ENCODE measurements at places on chromosomes 7 and 10.

DNA sequence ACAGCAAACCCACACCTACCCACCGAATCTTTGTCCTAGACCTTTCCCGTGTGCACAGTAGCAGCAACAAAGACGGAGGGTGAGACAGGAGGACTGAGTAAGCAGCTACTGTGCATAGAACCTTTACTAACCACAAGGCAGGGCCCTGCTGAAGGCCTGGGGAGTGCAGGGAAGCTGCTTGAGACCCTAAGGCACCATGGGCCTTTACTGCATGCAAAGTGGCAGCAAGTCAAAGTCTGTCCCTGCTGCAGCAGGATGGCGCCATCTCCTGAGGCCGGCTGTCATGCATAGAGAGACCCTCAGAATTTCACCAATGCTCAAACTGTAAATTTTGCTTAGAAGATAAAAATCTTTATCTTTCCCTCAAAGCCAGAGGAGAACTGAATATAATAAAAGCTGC is 610.5 kb downstream of the ACTR3B start:
- no peak for DNase-seq

DNA sequence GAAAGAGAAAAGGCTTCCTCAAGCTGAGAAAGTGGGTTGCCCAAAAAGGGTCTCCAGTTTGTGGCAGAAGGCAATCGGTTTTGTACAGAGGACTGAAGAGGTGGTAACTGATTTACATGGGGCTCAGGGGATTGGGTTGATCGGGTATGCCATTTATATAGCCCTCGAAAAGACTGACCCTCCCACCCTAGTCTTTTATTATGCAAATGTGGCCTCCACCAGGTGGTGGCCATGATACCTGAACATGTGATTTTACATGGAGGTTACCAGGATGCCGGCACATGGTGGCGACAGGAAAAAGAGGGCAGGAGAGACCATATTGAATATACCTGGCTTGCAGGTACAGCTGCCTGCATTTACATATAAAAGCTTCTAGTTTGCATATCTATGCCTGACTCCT is 36.7 kb downstream of the ATE1 start:
- DNase-seq, result no peak

DNA sequence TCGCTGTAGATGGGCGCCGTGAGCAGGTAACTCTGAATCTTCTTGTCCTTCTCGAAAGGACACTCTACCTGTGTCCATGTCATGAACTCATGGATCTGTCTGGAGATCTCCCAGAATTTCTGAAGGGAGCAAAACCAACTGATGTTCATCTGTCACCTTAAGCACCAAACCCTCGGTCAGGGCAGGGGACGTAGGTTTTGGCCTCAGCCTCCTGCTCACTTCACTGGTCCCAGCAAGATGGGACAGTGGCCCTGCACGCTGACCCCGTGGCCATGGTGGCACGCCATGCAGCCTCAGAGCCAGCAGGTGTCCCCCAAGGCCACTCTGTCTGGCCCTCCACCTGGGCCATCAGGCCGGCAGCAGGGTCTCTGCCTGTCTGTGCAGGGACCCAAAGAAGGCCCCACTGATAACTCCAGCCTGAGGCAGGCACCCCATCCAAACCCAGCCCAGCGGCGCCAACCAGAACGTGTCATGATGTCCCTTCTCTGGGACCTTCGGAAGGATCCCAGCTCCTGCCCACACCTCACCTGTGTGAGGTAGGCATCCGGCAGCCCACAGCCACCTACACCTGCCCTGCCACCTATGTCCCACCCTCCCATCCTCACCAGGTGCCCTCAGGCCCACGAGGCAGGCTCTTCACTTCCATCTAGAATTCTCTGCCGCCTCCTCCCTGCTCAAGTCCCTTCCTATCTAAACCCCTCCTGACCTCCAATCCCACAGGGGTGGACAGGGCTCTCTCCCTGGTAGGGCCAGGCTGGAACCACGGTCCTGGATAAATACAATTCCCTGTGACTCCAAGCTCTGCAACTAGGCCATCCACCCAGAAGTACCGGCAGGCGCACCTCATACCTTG is 59.0 kb downstream of the CSGALNACT2 start:
- DNase-seq, result no peak

- no peak for DNase-seq
Observed at GRCh38 chr10:44282626-44283300, 102.1 kb downstream of the CXCL12 start.

DNA sequence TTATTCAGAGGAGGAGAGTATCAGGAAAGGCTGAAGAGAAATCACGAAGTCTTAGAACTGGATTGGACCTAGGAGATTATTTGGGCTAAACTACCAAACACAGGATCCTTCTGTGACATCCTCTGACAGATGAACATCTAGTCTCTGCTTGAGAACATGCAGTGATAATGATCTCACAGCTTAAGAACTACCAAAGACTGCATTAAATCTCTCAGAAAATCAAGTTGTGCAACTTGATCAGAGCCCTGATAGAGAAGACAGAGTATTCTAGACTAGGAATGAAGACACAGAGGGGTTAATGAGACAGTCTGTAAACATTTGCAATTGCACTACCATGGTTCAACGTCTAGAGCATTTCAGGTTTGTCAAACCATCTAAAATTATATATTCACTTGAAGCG is 37.1 kb upstream of the AGBL3 start:
- no peak for DNase-seq
